ENCODE measurements at places on chromosomes 1 and 21.

DNA sequence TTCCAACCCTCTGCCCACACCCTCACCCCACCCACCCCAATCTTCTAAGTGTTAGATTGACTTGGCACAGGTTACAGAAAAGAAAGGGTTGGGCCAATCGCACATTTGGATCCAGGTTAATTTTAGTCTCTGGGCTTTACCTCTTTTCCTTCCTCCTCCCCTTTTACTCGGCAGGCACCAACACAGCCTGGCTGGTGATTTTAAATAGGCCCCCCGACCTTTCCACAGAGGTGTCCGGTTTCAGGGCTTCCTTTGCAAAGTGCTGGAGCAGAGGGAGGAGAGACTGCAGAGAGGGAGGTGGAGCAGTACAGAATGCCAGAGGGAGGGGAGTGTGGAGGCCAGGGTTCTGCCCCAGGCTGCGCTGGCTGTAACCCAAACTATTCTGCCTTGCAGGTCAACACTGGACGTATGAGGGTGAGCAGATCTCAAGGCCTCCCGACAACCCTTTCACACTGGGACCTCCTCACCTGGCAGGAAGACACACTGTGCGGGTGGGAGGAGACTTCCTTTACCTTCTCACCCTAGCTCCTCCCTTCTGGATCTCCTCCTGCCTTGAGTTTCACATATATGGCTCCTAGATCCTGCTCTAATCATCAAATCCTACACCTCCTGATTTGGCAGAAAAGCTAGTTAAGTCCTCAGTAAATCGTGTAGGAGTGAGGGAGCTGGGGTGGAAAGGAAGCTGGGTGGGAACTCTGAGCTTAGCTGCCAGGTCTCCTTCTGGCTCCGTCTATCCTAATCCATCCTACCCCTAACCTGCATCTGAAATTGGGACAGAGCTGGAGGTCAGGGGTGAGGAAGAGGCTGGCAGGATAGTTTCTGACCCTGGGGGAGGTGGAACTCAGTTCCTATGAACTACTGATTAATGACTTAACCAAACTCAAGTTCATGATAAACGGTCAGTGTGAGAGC, 2.4 kb downstream of the CA14 start:
- no peak for DNase-seq

- no peak for DNase-seq
Observed at GRCh38 chr21:36388835-36389234, 3.6 kb downstream of the CHAF1B start.

- DNase-seq: no peak
Observed at GRCh38 chr1:88462488-88463261, 221.4 kb upstream of the PKN2 start.

GRCh38 chr1:81681601-81682266, 119.0 kb upstream of the ADGRL2 start:
- no peak for DNase-seq

DNA sequence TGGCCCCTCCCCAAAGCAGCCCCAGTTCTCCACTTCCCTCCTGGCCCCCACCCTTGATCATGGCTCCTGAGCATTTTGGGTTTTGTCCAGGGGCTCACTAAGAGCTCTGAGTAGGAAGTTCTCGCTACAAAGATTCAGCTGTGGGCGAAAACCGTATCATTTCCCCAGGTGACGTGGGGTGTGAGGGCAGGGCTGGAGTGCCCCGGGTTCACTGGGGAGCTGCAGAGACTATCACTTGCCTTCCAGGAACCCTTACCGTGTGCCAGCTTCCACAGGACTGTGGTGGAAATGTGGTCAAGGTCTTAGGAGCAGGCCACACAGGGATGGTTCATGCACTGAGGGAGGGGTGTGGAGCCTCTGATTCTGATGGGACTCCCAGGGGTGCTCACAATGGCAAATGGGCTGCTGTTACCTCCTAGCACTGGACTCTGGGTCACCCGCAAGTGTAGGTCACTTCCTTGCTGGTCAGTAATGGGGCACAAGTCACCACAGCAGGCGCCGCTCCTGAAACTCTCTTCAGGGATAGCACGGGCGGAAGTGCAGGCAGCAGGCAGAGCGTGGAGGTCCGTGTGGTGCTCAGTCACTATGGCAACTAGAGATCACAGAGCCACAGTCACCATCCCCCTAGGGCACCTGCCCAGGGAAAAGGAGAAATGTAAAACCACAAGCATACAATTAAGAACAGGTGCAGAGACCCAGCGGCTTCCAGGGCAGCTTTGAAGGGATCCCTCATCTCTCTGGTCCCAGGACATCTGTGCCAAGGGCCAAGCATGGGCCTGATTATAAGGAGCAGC, 35.4 kb downstream of the RSPH1 start:
- DNase-seq: no peak

GRCh38 chr1:2392686-2393085, 1.0 kb downstream of the RER1 start:
- DNase-seq: no peak

DNA sequence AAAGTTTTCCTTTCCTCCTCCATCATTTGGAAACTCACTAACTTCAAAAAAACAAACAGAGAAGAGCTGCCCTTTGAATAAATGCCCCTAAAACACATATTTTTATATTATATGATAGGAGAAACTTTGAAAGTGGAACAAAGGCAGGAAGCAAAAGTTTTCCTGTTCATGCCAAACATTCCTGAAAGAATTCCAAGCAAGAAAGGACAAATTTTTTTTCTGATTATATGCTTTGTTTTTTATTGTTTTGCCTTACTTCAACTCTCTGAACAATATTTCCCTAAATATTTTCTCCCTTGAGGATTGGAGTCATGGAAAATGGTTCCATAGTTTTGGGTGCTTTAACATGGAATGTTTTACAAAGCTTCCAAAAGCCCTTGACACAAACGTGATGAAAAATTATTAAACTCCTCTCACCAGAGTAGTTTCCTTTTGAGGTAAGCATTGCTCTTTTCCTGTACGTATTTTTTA, 638.5 kb upstream of the CAMK1G start:
- no peak for DNase-seq
